ENCODE measurements at places on chromosomes 4 and X.

DNA sequence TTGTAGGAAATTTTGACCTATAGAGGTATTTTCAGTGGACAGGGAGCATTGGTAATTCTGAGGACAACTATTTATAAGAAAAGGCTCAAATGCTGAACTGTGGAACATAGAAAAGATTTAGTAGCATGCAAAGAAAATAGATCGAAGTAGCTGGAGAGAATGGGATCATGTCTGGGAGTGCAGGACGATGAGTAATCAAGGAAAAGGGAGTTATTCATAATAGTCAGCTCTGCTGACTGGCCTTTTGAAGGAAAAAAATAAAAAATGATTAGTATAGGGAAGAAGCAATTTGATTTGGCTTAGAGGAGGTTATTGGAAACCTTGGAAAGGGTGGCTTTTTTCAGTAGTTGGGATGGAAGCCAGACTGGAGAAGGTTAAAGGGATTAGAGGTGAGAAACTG is 22.9 kb upstream of the ANK2 start:
- no peak for DNase-seq

GRCh38 chrX:10769696-10770619 is 149.6 kb upstream of the MID1 start:
- no peak for DNase-seq

DNA sequence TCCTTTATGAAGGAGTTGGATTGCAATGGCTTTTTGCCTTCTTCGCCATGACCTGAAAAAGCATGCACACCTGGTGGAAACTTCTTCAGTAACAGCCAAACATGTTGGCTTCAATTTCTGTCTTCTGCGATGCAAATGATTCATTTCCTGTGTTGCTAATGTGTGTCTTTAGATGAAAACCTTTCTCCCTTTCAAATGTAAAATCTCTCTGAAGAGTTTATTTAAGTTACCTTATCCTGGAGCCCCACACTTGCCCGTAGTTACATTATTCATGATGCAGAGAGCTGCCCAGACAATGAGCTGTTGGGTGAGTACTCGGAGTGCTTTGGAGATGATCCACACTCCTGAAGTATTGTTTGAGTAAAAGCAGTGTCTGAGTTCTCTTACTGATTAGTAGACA is 1100.9 kb downstream of the RPA4 start:
- DNase-seq: no peak

DNA sequence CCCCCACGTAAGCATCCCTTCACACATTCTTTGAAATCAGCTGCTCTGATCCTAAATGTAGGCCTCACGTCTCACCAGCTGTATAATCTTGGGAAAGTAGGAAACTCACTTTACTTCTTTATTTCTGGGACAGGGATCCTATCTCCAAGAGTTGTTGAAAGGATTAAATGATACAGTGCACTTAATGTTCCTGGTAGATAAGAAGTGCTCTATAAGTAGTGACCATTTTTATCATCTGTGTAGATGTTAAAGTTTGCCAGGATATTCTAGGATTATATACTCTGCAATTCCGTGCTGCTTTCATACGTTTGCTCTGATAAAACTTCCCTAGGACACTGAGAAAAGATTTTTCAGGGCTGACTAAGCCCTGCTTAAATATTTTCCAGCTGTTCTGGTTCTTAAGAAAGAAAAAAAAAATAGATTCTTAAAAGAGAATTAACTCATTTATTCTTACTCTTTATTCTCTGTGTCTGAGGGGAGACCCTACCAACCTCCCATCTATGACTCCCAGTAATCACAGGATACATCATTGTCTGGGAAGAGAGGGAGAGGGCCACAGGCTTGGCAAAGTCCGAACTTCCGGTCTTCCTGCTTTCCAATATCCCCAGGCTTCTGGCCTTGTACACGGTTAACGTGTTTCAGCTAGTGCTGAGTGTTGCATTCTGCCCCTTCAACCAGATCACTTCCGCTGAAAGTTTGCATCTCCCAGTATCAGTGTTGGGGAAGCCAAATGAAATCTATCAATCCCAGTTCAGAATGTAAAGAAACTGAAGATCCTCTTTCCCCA is 269.2 kb downstream of the TRIML1 start:
- no peak for DNase-seq

DNA sequence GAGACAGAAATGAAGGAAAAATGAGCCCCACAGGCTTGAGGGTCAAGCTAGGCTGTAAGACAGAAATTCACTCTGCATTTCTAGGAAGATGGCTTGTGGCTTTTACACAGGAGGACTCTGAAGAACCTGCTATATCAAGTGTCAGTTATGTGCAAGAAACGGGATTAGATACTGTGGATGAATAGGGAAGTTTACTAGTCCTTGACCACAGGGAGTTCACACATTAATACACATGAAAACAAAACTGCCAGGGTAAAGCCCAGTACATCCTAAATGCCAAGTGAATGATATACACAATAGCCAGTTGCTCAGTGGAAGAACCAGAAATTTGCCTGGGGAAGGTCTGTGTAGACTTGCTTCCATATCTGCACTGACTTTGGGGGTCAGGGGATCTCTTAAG is 53.5 kb downstream of the TMEM131L start:
- DNase-seq: no peak

- no peak for DNase-seq
Observed at GRCh38 chr4:183395395-183395794, 49.0 kb upstream of the CDKN2AIP start.

- DNase-seq: peak; percentile 8
Observed at GRCh38 chrX:104922206-104922621, 298.3 kb downstream of the TEX13A start.

GRCh38 chr4:101114936-101115372 is 232.4 kb downstream of the PPP3CA start:
- no peak for DNase-seq

DNA sequence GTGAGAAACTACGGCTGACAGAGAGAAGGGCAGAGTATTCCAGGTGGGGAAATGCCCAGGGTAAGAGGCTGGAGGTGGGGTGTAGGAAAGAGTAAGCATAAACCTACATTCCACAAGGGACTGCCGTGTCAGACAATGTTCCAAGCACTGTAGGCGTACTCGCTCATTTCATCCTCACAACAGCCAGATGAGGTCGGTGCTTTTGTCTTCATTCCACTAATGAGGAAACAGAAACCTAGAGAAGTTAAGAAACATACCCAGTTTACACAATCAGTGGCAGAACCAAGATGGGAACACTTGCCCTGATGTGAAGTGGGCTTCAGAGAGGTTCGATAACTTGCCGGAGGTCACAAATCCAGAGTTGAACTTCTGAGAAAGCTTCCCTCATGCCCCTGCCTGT is 4.6 kb downstream of the SASH3 start:
- no peak for DNase-seq

GRCh38 chr4:156053174-156053573 is 99.5 kb upstream of the CTSO start:
- DNase-seq: no peak

- DNase-seq: no peak
Observed at GRCh38 chrX:153688506-153688905, 780 bp downstream of the SLC6A8 start.

DNA sequence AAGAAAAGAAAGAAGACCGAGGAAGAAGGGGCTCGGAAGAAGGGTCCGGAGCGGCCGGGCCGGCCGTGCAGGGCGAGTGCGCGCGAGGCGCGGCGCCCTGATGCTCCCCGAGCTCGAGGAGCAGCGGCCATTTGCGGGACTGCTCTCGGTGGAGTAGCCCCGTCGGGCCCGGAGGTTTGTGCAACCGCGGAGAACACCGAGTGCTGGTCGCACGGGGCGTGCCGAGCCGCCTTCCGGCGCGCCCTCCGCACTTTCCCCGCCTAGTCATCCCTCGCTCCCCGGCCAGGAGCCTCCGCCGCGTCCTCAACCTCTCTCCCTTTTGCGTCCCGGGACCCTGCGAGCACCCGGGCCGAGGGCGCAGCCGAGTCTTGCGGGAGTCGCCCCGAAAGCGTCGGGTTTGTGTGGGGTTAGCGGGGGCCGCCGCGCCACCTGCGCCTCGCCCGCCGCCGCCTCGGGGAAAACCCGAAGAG is 127.4 kb downstream of the LAS1L start:
- DNase-seq: no peak

- no peak for DNase-seq
Observed at GRCh38 chr4:186627226-186627865, 72.0 kb upstream of the MTNR1A start.

GRCh38 chr4:15501941-15502340 is 32.3 kb downstream of the CC2D2A start:
- no peak for DNase-seq

- no peak for DNase-seq
Observed at GRCh38 chr4:23819041-23819511, 70.8 kb downstream of the PPARGC1A start.

DNA sequence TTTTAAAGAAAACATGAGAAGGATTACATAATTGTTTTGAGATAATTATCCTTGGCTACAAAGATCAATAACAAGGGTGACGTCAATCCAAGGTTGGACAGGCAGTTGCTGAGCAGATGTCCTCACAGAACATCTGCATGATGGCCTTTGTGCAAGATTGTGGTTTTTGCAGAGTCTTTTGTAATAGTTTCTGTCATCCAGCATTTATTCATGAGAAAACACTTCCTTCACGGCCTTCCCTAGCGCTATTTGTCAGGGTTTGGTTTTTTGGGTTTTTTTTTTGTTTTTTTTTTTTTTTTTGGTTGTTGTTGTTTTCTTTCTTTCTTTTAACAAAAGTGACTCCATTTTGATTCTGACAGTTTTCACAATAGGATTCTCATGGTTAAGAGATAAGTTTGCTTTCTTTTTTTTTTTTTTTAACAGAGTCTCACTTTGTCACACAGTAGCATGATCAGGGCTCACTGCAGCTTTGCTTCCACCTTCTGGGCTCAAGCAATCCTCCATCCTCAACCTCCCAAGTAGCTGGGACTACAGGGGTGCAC is 31.5 kb upstream of the ELF2 start:
- no peak for DNase-seq

DNA sequence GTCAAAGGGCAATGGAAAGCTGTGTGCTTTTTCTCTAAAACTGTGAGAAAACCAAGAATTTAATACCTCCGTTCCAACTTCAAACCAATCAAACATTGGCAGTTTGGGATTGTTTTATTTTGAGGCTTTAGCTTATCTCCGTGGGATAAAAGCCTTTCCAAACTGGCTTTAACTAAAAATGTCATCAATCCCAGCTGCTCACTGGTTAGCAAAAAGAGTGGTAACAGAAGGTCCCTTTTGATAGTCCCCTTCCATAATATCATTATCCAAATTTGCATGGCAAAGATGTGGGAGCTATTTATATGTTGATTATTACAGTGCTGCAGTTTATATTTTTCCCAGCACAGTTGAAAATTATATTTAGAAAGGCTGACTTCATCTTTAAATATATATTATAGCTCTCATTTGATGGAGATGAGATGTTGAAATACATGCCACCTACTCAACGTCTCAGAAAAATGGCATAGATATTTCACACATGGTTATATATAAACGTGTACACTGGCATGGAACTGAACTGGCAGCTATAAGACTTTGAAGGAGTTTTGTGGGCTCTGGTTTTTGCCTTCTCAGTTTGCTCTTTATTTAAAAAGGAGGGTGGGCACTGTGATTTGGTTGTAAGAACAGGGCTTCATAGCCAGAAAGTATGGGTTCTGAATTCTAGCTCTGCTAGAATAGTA is 707.1 kb upstream of the SLIT2 start:
- DNase-seq: no peak

GRCh38 chr4:25031077-25031621 is 403 bp upstream of the LGI2 start:
- no peak for DNase-seq

DNA sequence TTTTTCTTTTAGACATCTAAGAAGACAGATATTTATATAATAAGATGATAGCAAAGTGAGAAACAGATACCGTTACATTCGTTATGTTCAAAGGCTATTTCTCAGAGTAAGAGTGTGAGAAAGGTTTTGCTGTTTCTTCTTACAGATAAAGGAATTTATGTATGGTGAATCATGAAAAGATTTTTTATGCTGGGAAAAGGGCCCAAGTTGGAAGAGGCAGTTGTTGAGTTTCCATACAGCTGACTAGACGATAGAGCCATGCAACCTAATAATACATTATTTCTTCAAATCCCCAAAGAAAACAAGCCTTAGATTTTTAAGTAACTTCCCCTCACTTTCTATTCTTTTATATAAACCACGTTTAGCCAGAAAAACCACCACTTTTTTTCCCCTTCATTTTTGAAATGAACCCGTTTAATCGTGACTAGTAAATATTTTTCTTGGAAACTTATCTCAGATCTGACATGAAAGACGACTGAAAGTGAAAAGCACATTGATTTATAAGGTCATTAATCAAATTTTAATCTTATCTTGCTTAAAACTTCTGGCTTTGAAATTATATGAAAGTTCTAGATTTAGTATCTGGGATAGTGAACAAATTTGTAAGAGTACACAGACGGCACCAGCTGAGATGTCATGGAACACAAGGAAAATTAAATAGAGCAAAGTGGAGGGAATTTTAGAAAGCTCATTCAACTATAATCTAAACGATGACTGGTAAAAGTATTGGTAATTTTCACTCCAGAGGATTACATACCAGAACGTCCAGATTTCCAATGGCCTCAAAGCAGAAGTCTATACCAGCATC is 10.9 kb downstream of the ADH6 start:
- no peak for DNase-seq

DNA sequence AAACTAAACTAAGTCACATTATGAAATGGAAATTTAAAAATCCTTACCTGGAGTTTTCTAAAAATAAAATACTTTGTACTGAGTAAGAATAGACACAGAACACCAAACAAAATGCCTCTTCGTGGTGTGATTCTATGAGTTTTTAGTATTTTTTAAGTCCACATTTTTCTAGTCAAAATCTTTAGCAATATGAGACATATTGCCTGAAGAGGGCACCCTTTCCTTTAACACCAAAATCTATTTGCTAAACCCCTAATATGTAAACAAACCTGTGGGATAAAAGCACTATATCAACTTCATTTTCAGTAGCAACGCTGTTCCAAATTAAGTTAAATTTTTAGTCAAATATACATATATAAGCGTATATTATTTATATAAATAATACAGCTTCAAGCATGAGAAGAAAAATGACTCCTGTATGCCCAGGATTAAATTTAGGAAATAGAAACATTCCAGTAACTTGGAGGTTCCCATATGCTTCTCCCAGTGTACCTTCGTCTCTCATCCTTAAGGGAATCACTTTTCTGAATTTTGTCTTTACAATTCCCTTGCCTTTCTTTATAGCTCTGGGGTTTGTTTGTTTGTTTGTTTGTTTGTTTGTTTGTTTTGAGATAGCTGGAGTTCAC is 23.0 kb upstream of the PGM2 start:
- DNase-seq: no peak

DNA sequence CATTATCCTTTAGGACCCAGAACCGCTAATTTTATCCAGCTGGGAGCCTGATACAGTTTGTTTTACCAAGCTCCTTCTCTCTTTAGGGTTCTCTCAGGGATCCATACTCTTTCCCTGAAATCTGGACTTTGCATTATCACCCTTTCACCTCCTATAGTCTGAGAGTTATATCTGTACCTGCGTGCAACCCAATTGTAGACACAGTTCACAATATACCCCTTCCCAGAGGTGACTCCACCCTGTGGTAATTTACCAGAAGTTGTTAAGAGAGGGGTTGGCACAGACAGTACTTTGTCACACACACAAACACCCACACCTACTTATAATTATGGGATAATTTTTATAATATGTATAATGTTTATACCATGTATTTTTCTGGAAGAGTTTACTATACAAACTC is 275.8 kb upstream of the NR3C2 start:
- no peak for DNase-seq

Measured in stimulated activated CD4-positive, alpha-beta T cell treated with anti-CD3 and anti-CD28 coated beads, TNF-alpha, amount 100 ng/mL, for 24 hours (primary cell).